ENCODE measurements at places on chromosomes 2 and 18.

DNA sequence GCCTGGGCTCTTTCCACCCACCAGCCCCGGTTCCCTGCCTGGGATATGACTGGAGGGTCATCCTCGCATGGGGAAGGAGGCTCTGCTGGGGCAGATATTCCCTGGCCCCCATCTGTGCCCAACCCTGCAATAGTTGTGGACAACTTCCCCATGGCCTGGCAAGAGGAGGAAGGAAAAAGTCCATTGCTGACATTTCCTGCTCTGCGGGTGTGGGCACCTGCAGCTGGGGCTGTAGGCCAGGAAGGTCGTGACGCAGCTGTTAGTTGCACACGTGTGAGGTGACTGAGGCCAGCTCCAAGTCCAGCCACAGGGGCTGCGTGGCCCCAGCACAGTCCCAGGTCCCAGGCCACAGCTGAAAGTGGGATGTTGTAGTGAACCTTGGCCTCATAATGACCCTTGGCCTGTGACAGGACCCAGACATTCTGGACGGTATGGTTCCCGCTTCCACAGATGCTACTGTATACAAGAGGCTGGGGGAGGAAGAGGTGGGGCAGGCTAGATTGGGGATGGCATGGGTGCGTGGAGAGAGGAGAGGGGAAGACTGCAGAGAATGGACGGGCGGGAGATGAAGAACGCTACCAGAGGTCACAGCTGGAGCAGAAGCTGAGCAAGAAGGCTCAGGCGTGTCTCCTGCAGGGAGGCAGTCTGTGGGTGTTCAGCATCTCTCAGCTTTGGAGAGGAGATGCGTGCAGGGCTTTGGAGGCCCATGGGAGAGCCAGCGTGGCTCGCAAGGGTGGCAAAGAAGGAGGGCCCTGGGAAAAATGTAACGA is 22.1 kb downstream of the OTOF start:
- DNase-seq = no peak

DNA sequence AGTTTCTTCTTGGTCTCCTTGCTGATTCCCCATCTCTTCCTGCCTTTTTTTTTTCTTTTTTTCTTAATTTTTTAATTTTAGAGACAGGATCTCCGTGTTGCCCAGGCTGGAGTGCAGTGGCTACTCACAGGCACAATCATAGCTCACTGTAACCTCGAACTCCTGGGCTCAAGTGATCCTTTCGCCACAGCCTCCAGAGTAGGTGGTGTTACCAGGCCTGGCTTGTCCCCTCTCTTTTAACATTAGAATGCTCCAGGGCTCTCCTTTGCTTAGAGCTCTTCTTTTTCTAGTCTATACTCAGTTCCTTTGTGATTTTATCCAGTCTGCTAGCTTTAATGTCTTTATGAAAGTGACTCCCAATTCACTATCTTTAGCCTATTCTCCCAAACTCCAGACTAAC is 89.2 kb downstream of the ARHGEF33 start:
- no peak for DNase-seq

- DNase-seq = no peak
These were observed 27.1 kb upstream of the TFPI start for GRCh38 chr2:187581125-187581896.

GRCh38 chr2:20071397-20072383 is 20.3 kb upstream of the LAPTM4A start:
- no peak for DNase-seq
